ENCODE measurements at places on chromosomes 7 and 10.

DNA sequence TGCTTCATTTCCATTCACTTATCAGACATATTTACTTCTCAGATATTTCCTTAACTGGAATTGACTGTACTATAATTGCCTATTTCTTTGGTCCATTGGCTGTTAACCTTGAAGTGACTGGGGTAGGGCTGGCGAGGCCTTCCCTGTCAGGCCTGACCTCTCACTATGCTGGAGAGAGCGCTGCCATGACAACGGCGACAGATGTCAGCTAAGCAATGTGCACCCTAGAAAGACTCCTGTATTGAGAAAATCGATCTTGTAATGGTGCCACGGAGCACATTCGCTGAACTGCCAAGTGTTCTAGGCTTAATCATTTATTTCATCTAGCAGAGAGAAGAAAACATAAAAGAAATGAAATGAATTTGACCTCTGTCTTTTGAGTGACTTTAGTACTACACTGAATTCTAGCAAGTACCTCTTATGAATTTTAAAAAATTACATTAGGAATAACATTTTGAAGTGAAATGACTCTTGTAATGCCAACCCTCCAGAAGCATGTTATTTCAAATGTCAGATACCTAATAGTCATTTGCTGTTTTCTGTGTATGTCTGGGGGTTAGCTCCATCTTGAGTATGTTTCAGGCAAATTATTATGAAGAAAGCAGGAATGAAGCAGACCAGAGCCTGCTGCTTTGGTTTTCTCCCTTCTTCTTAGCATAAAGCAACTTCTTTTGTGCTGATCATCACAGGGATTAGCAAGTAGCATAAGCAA, 148.0 kb downstream of the SNX10 start:
- DNase-seq: no peak

DNA sequence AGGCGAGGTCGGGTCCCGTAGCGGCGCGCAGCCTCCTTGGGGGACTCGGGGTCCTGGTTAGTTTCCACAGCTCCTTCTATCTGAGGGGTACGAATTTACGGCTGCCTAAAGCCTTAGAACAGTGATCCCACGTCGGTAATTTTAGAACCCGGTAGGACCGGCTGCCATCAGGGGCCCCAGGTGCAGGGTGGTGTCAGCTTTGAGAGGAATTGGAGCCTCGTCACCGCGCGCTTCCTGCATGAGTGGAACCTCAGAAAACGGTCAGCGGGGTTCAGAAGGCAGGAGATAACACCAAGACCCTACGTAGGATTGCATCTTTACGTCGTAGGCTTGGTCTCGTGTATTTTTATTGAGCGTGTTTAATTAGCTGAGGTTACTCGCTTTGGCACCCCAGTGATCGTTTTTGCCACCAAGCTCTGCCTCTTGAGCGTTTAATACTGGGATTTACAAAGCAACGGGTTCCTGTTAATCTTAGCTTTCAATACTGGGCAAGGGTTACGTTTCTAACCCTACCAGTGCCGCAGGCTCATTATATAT, 443 bp downstream of the RNF32 start:
- DNase-seq: peak; percentile 58

DNA sequence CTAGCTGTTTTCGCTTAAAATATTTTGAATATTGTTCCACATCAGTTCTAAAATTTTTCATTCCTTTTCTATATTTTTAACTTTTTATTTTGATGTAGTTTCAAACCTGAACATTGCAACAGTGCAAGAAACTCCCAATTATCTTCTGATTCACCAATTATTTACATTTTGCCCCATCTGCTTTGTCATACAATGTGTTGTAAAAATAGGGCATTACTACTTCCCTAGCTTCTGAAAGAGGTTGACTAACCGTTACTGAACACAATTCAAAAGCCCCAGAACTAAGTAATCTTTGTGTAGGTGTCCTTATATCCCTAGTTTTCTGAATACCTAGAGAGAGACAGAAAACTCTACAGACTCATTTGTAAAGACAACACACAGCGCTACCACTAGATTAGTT, 86.7 kb downstream of the AVL9 start:
- DNase-seq: no peak

DNA sequence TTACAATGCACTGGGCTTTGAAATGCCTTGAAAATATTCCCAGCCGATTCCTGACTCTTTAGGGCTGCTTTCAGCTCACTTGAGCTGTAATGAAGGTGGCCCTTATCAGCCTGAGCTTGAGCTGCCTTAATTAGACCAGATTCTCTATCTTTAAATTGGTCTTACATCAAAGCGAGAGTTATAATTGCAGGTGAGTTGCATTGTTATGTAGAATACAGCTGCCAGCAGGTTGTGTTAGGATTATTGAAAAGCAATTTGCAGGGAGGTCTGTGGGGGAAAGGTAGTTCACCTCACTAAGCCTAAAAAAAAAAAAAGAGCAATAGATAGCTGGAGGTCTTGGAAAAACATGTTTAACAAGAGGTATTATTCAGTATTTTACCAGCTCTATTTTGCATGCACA, 142.2 kb upstream of the HABP2 start:
- no peak for DNase-seq

GRCh38 chr10:29970576-29970975, 88.8 kb downstream of the JCAD start:
- no peak for DNase-seq

GRCh38 chr10:123573236-123574108, 92.7 kb upstream of the GPR26 start:
- peak; percentile 39 for DNase-seq

DNA sequence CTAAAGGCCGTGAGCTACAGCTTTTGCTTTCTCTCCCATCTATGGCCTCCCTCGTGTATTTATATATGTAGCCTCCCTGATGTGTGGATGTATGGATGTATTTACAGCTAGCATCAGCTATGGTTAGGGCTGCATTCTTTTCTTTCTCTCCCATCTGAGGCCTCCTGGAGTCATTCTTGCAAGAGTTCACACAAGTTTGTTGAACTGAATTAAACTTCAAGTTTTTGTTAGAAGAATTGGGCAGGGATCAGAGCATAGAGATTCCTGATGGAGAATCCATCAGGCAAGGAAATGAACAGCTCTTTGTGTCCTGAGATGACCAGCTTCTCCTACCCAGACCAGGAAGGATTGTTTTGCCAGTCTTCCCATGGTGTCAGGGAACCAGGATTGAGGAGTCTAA, 60.3 kb downstream of the AHCYL2 start:
- no peak for DNase-seq

DNA sequence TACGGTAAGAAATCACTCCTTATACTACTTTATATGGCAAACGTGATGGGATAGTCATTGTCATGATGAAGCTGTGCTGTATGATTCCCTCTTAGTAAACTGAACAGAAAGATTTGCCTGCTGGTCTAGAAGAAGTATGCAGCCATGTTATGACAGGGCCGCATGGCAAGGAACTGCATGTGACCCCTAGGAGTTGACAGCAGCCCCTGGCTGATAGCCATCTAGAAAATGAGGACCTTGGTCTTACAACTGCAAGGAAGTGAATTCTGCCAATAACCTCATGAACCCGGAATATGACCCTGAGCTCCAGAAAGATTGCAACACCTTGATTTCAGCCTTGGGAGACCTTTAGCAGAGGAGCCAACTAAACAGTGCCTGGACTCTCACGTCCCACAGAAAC, 193.3 kb downstream of the SEMA3E start:
- no peak for DNase-seq

DNA sequence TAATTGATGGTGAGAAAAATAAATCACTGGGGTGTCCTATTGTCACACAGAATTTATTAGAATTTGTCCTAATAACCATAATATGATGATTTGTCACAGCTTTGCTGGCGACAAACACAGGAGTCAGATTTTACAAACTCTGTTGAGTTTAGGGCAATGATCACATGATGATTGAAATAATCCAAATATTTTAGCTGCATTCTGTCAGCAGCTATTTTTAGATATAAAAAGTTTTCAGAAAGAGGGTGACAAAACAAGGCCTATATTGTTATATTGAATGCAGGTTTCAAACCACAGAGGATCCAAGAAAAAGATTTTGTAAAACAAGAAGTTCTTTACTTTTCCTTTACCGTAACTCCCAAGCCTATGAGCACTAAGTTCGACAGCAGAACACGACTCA, 178.8 kb downstream of the ADAM12 start:
- no peak for DNase-seq

- no peak for DNase-seq
These were observed 1.3 kb upstream of the SORCS3 start for GRCh38 chr10:104639590-104640338.

DNA sequence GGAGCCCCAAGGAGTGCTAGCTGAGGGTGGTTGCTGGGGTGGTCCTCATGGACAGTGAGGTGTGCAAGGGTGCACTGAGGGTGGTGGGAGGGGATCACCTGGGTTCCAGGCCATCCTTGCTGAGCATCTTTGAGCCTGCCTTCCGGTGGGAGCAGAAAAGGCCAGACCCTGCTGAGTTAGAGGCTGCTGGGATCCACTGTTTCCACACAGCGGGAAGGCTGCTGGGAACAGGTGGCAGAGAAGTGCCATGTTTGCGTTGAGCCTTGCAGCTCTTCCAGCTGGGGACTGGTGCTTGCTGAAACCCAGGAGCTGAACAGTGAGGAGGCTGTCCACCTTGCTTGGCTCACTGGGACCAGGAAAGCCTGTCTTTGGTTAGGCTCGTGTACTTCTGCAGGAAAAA, 34.9 kb downstream of the PRF1 start:
- DNase-seq: peak; percentile 11

- DNase-seq: no peak
These were observed 41.7 kb upstream of the WNT2 start for GRCh38 chr7:117364339-117365080.

- DNase-seq: peak; percentile 74
These were observed 46.8 kb downstream of the KCNH2 start for GRCh38 chr7:150931199-150931869.

- DNase-seq: no peak
These were observed 77.6 kb downstream of the MTPN start for GRCh38 chr7:135899458-135900064.

GRCh38 chr7:132503415-132503814, 72.9 kb downstream of the PLXNA4 start:
- no peak for DNase-seq

- DNase-seq: no peak
These were observed 644 bp downstream of the BUD23 start for GRCh38 chr7:73683788-73684693.

GRCh38 chr10:84244651-84245270, at the start of gene RGR:
TSS of gene RGR (plus strand) at chr10:84245053. CDS start at chr10:84245091, 38 bp downstream.
- no peak for DNase-seq

DNA sequence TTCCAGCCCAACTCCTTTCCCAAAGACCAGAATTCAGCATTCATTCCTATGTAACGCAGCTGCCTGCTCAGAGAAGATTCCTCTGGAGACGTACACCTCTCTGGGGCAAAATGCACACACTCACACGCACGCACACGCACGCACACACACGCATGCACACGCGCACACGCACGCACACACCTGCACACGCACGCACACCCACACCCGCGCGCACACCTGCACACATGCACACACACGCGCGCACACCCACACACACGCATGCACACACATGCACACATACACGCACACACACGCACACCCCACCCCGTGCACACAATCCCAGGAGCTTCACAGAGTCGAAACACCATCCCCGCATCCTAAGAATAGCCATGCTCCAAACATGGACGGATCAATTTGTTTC, 13.0 kb downstream of the MMD2 start:
- DNase-seq: no peak

DNA sequence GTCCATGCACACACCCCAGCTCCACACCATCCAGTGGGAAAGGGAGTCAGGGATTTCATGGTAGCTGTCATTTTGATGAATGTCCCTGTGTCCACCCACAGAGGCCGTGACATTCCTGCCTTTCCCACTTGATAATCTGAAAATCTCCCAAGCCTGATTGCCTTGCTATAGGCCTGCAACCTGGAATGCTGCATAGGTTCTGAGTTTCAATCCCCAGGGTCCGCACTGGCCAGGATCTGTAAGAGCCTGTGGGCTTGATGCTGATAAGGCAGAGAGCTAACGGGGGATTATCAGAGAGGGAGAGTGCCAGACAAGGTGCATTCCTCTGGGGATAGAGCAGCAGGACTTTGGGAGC, 57.5 kb downstream of the RBM20 start:
- no peak for DNase-seq

GRCh38 chr7:140911746-140912145, 13.0 kb downstream of the BRAF start:
- DNase-seq: no peak

GRCh38 chr7:146424084-146424483, 307.5 kb downstream of the CNTNAP2 start:
- no peak for DNase-seq

- no peak for DNase-seq
These were observed 81.4 kb downstream of the ADCYAP1R1 start for GRCh38 chr7:31133497-31133896.

DNA sequence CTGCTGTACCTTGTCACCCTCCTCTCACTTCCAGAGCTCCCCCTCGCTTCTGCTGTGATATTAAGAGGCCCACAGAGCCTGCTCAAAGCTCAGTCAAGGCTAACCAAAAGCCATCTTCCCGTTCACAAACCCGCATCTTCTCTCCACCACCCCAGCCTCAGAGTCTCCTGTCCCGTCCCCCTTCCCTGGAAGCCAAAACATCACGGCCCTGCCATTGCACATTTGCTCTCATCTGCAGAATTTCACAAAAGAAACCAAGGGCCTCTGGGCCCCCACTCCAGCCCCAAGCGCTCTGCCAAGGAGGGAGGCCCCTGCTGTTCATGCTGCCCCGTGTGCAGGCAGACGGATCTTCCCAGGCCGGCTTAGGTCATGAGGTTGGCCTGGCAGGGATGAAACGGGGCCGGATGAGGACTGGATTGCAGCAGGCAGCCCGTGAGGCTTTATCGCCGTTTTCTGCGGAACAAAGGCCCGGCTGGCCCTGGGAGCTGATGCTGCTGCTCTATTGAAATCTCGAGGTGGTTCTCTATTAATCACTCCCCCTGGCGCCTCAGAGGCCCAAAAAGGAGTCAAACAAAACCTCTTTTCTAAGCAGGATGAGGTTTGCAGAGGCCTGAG, 31.6 kb upstream of the FOXK1 start:
- no peak for DNase-seq

DNA sequence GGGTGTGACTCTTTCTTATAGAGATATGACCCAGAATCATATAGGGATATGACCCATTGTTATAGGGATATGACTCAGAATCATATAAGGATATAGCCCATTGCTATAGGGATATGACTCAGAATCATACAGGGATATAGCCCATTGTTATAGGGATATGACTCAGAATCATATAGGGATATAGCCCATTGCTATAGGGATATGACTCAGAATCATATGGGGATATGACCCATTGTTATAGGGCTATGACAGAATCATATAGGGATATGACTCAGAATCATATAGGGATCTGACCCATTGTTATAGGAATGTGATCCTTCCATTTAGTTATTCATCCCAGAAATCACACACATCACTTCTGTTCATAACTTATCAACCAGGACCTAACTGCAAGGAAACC, 312.2 kb upstream of the ADARB2 start:
- DNase-seq: no peak

GRCh38 chr7:66163186-66163610, 41.9 kb upstream of the TPST1 start:
- no peak for DNase-seq
